ENCODE measurements at places on chromosomes 11 and 22.

DNA sequence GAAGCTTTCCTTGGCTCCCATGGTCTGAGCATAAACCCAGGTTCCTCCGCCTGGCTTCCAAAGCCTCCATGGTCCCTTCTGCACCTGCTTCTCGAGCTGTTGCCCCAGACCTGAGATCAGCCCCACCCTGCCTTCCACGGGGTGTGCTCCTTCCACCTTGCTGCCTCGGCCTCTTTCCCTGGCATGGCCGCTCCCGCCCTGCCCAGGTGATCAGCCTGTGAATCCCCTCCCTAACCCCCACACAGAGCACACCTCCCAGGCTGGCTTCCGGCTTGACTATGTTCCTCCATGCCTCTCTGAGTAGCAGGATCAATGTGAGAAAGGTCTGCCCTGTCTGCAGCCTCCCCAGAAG lies 2.7 kb upstream of the PPP6R3 start:
- no peak for DNase-seq

DNA sequence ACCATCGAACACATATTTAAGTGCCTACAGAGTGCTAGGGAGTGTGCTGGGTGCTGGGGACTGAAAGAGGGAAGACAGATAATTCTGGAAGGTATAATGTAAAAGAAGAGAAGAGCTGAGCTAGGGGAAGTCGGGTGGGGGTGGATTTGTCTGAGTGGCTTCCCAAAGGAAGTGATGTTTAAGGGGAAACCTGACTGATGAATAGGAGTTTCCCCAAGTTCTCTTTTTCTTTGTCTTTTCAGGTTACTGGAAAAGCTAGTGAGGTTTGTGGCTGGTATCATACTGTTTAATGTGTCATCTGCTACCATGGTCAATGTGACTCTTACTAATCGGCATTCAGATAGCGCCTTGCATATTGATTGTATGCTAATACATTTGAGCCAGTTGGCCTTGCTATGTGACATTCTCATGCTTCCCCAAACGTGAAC lies 151.6 kb upstream of the MTMR2 start:
- DNase-seq, result no peak

- DNase-seq, result no peak
These were observed 104.1 kb downstream of the ETS1 start for GRCh38 chr11:128483211-128483788.

GRCh38 chr11:63888170-63889086 lies 28.5 kb downstream of the RCOR2 start:
- DNase-seq, result peak; percentile 47

GRCh38 chr22:19801340-19802000 lies 40.9 kb downstream of the TBX1 start:
- no peak for DNase-seq

GRCh38 chr11:106904826-106905225 lies 113.5 kb downstream of the GUCY1A2 start:
- DNase-seq, result no peak

DNA sequence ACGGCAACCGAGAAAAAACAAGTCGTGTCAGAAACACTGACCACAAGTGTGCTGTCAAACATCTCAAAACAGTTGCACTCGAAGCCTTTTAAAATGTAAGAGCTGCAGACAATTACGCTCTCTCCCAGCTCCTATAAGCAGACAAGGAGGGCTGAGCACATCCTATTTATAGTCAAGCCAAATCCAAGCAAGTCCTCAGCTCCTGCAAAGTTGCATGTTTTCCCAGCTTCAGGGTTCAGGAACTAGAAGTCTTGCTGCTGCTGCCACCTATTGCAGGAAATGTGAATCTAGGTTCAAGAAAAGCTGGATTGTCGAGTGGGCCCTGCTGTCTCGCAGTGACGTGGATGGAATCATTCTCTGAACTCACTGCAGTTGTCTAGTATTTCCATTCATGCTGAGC lies 15.5 kb downstream of the EFCAB6 start:
- no peak for DNase-seq

DNA sequence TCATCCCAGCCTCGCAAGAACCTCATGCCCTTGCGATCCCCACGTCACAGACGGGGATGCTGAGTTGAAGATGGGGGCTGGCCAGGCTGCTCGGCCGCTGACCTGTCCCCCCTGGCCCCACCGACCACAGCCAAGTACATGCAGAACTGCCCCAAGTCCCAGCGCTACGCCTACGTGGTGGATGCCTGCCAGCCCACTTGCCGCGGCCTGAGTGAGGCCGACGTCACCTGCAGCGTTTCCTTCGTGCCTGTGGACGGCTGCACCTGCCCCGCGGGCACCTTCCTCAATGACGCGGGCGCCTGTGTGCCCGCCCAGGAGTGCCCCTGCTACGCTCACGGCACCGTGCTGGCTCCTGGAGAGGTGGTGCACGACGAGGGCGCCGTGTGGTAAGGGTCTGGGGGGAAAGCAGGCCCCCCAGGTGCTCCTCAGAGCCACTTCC lies 10.0 kb downstream of the MUC5B start:
- DNase-seq, result no peak

DNA sequence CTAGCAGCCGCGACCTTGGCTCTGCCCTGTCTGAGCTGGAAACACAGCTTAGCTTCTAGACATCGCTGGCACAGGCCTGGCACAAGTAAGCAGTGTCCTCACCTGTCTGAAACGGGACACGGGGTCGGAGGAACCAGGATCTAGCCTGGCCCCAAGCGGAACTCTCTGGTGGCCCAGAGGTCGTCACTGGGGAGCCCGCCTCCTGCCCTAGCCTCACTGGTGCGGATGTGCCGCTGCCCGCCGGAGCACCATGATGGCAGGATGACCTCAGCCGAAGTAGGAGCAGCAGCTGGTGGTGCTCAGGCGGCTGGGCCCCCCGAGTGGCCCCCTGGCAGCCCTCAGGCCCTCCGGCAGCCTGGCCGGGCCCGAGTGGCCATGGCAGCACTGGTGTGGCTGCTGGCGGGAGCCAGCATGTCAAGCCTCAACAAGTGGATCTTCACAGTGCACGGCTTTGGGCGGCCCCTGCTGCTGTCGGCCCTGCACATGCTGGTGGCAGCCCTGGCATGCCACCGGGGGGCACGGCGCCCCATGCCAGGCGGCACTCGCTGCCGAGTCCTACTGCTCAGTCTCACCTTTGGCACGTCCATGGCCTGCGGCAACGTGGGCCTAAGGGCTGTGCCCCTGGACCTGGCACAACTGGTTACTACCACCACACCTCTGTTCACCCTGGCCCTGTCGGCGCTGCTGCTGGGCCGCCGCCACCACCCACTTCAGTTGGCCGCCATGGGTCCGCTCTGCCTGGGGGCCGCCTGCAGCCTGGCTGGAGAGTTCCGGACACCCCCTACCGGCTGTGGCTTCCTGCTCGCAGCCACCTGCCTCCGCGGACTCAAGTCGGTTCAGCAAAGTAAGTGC lies 871 bp downstream of the SLC35E4 start:
- no peak for DNase-seq

DNA sequence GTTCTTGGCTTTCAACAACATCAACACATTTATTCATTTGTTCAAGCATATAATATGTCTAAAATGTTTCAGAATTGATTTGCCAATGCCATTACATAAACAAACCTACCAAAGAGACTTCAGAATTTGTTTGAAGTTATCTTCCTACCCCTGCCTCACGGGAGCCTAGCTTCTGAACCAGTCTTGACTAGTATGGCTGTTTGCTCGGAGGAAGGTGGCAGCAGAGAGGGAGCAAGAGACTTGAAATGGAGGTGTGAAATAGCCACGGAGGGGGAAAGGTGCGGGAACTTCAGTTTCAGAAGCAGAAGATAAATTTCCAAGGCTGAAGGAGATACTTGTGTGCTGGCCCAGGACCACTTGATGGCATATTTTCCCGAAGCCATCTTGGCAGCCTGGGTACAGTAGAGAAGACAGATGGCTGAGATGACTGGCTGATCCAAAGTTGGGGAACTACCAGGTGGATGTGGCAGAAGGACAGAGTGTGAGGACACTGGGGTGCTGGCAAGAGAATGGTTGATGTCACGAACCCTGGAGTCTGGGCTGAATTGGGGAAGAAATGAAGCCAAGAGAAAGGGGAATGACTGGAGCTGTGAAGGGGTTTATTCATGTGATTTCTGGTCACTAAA lies 14.0 kb upstream of the MTCH2 start:
- no peak for DNase-seq

DNA sequence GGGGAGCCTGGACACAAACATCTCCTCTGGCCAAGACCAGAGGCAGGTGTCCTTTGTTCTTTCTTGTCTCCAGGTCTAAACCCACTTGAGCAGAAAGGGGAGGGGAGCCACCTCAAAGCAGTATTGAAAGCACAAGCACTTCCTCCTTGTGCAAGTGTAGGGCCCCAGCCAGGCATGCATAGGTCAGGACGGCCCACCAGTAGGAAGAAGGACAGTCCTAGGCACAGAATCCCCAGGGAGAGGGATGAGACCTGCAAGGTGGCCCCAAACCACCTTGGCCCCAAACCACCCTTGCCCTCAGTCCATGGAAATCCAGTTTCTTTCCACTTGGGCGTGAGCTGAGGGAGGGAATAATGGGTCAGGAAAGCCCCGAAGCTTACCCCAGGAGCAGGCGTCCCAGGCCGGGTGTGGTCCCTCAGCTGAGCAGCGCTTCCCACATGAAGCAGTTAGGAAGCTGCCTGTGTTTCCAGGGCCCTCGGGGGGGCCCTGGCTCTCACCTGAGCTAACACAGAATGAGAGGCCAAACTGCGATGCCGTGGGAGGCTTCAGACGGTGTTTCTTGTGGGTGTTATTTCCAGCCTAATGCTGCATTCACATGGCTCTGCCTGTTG lies 20.4 kb upstream of the IGSF9B start:
- no peak for DNase-seq

DNA sequence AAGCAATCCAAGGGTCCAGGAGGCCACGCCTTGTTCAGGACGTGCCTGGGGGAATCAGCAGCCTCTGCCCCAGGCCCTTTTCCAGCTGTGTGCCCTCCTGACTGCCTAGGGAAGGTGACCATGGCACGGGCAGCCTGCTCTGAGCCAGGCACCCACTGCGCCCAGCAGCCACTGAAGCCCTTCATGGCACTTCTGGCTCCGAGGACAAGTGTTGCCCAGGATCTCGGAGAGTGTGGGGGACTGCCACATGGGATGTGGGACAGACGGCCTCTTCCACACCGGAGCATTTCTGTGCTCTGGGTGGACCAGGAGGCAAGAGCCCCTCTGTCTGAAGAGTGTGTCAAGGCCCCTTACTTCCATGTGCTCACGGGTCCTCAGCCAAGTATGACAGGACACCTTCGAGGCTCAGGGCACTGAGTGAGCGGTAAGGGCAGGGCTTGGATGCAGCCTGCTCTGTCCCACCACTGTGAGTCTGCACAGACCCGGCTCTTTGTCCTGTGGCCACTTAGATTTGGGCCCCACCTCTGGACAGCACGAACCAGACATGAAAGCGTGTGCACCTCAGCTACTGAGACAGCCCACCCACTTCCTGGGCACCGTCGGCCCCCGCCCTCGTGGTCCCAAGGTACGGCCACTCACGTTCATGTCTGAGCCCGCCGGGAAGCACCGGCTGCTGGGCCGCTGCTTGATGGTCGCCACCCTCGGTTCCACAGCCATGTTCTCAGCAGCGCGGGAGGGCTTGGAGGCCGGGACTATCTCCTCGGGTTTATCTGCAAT lies 93.6 kb downstream of the CTTN start:
- no peak for DNase-seq

GRCh38 chr22:26377170-26377830 lies 51.8 kb upstream of the ASPHD2 start:
- no peak for DNase-seq

GRCh38 chr11:69382131-69383128 lies 88.5 kb downstream of the MYEOV start:
- no peak for DNase-seq

- DNase-seq, result no peak
These were observed 343.3 kb upstream of the CTSC start for GRCh38 chr11:88680806-88681205.

DNA sequence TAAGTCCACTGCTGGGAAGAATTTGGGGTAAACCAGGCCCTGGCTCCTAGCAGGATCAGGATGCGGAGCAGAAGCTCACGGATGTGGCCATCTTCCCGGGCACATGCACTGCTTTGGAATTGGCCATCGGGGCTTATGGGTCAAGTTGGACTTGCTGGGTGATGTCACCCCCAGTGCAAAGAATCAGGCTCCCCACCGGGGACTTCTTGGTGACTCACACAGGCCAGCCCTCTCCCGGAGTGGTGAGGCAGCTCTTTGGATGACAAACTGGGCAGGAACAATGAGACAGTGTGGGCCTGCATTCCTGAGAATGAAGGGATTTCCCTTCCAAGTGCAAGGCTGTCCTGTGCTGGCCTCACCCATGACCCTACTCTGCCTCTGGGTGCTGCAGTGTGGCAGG lies 128.8 kb upstream of the ANO1 start:
- DNase-seq, result no peak

- DNase-seq, result no peak
These were observed 48.6 kb downstream of the ZC3H12C start for GRCh38 chr11:110141812-110142211.

DNA sequence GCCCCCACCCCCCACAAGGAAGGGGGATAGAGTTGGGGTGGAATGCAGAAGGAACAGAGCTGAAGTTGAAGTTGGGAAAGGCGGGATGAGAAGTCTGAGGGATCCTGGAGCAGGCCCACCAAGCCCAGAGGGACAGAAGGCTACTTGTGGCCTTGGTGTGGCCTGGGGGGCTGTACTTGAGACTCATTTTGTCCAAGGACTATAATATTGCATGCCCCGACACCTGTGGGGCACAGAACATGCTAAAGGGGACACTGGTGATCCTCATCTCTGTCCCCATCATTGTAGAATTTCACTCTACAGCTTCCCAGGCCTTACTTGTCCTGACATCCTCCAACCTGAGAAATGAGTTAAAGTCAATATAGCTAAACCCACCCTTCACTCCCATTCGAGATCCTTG lies 1.3 kb downstream of the ESAM start:
- DNase-seq, result no peak

GRCh38 chr11:119684361-119685110 lies 44.5 kb downstream of the NECTIN1 start:
- DNase-seq, result no peak

GRCh38 chr11:42595876-42596275 lies 715.9 kb upstream of the API5 start:
- DNase-seq, result no peak

- DNase-seq, result no peak
These were observed 46.5 kb downstream of the FBLN1 start for GRCh38 chr22:45548991-45549761.

DNA sequence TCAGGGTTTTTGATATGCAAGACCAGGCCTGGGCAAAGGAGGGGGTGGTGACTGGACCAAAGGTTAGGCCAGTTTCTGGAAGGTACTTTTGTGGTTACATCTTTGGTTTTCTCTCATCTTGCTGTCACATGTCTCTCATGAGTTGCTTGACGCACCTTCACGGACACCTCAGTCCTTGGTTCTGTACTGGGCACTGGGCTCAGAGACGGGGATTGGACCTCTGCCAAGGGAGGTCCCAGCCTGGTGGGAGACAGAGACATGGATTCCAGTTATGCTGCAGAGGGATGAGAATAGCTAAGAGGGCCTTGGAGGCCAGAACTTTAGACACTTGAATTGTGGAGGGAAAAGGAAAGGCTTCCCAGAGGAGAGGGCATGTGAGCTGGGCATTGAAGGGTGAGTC lies 1.7 kb downstream of the USP35 start:
- DNase-seq, result no peak

All from stimulated activated CD8-positive, alpha-beta memory T cell treated with anti-CD3 and anti-CD28 coated beads, Interleukin-7, amount 100 ng/mL, for 1 hour (primary cell).